ENCODE measurements at places on chromosomes 5 and 9.

- DNase-seq, result no peak
These were observed 319.4 kb downstream of the NDUFS4 start for GRCh38 chr5:53879708-53880323.

DNA sequence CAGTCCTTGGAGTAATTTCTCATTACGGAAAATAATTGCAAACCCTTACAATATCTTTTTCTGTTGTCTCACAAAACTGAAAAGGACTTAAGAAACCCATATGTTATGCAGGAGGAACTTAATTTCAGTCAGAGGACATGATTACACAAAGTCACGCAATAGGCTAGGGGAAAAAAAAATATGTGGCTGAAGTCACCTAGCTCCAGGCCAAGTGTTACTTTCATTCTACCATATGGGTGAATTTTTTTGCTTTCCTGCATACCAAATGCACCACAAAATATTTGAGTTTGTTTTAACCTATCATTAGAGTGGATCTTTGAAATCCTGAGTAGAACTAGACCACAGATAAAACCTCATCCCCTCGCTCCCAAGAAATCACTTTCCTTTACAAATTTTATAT, 523.5 kb downstream of the CAAP1 start:
- no peak for DNase-seq

- no peak for DNase-seq
These were observed 52.2 kb upstream of the EDIL3 start for GRCh38 chr5:84436866-84437265.

DNA sequence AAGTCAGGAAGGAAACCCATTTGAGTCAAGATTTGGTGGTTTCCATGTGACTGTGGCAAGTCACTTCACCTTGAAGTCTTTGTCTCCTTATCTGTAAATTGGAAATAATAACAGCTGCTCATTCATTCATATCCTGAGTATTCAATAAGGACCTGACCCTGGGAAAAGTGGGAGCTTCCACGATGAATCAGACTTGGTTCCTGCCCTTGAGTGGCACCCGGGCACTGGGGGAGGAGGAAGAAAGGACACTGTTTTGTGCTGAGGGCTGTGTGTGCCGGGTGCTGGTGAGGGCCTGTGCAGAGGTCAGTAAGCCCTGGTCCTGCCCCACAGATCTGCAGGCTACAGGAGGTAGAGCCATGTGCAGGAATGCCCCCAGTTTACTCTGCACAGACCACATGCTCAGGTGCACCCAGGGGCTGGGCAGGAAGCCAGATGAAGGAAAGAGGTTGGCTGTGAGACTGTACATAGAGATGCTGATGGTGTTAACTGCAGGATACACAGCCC, 6.8 kb downstream of the NDST1 start:
- DNase-seq, result peak; percentile 69

GRCh38 chr5:165457859-165458481, 1952.6 kb downstream of the MAT2B start:
- no peak for DNase-seq

DNA sequence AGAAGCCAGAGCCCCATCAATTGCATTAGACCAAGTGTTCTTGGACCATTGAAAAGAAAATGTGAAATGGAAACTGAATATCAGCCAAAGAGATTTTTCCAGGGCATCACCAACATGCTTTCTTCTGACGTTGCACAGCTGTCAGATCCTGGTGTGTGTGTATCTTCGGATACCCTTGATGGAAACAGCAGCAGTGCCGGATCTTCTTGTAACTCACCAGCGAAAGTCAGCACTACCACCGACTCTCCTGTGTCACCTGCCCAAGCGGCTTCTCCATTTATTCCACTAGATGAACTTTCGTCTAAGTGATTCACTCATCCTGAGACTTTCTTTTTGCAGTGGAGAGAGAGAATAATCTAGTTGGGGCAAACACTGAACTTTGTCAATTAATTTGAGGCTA, 75.7 kb downstream of the PIP5K1B start:
- no peak for DNase-seq

DNA sequence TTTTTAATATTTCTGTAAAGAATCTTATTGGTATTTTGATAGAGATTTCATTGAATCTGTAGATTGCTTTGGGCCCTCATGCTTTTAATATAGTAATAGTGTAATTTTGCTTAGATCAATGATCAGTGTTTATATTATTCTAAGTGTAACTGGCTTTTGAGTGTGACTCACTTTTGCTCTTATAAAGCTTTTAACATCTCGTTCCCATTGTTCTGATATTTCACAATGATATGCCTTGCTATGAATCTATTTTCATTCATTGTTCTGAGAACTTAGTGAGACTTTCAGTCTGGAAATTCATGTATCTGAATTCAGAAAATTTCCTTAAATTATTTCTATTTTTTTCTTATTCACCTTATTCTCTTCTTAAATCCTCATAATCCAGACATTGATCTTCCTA, 13.5 kb upstream of the MAMDC2 start:
- no peak for DNase-seq

- DNase-seq, result no peak
These were observed 4.7 kb downstream of the SLC24A2 start for GRCh38 chr9:19784136-19784535.
